Smooth muscle cell of the coronary artery (primary cell): ENCODE measurements at places on chromosomes 3 and 15. TPM values are rescaled to one million over a fixed set of nuclear protein-coding genes. Genes with fewer than 3 reads are reported as not detected.

Gene BAHD1
- 4.1 and 4.2 TPM in 2 replicates for total RNA-seq

Gene CHL1
- total RNA-seq: not detected in 2 replicates

Gene CDAN1
- total RNA-seq: 3.6 and 10.3 TPM in 2 replicates

Gene PLIN1
- total RNA-seq: under 0.01 and 0.15 TPM in 2 replicates
